Muscle of arm (tissue), 14 donors: ENCODE measurements at places on chromosomes 3 and 15. TPM values are rescaled to one million over a fixed set of nuclear protein-coding genes. Genes with fewer than 3 reads are reported as not detected.

Gene AZI2
- 80.4 TPM for polyA plus RNA-seq

Gene NR1I2
- polyA plus RNA-seq: 0.45 TPM

Gene SLC51A
- 8.2 TPM for polyA plus RNA-seq

Gene GOLGA8S
- 1.0 TPM for polyA plus RNA-seq

Gene FGF7
- polyA plus RNA-seq: 31.6 TPM

Gene SEMA3G
- 12.4 TPM for polyA plus RNA-seq

Gene NOX5
- polyA plus RNA-seq: 0.29 TPM
